Muscle of leg (tissue), 16 donors: ENCODE measurements at places on chromosomes 16 and 17. TPM values are rescaled to one million over a fixed set of nuclear protein-coding genes. Genes with fewer than 3 reads are reported as not detected.

DNA sequence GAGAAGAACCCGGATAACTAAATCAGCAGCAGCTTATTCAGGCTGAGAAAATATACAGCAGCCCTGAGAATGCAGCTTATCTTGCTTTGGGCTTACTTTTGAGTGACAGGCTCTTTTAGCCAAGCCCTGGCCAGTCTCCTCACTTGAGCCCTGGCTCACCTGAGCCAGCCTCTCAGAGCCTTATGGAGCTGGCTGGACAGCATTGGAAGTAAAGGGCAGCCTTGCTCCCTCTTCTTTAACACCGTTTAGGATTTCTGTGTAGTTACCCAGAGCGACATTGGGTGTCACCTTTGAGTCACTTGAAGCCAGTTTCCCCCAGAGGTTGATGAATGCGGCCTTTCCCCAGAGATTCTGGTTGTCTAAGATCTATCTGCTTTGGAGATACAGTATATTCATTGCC, 7.7 kb upstream of the NPIPB2 start:
- H3K27me3 ChIP-seq: no peaks in the 10 kb centered on the region
- H3K4me3 ChIP-seq: no peak overlapping the region
- H3K27ac ChIP-seq: no peak overlapping the region
- peak; percentile 19 for DNase-seq
- H3K36me3 ChIP-seq: no peaks in the 10 kb centered on the region
- no peaks in the 10 kb centered on the region for H3K4me1 ChIP-seq

GRCh38 chr17:20800146-20800545, 220.6 kb downstream of the CDRT15L2 start:
- no peak overlapping the region for H3K27ac ChIP-seq
- no peaks in the 10 kb centered on the region for H3K27me3 ChIP-seq

- no peak overlapping the region for H3K4me3 ChIP-seq
- no peak overlapping the region for H3K27ac ChIP-seq
- H3K4me1 ChIP-seq: no peaks in the 10 kb centered on the region
- DNase-seq: no peak
- no peaks in the 10 kb centered on the region for H3K36me3 ChIP-seq
These were observed 468.7 kb upstream of the C16orf82 start for GRCh38 chr16:26598061-26598460.

- peak overlapping the region; percentile 21 for H3K27ac ChIP-seq
- H3K27me3 ChIP-seq: no peaks in the 10 kb centered on the region
- H3K4me3 ChIP-seq: no peak overlapping the region
- no peaks in the 10 kb centered on the region for H3K36me3 ChIP-seq
These were observed 93.0 kb downstream of the SEC14L1 start for GRCh38 chr17:77233635-77234334.

The DHRS7C gene
- 81.1 TPM for polyA plus RNA-seq

DNA sequence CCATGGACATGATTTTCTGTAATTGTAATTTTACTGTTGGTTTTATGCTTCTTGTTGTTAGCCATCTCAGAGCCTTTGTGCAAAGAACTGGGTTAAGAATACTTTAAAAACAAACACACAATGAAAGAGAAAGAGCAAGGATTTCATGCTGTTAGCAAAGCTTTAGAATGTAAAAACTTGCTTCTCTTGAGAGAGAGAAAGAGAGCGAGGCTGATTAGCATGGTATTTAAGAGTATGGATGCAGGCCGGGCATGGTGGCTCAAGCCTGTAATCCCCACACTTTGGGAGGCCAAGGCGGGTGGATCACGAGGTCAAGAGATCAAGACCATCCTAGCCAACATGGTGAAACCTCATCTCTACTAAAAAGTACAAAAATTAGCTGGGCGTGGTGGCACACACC, 76.2 kb downstream of the MSI2 start:
- H3K36me3 ChIP-seq: no peaks in the 10 kb centered on the region
- no peak for DNase-seq
- H3K27ac ChIP-seq: no peak overlapping the region

- no peaks in the 10 kb centered on the region for H3K27me3 ChIP-seq
- no peaks in the 10 kb centered on the region for H3K36me3 ChIP-seq
- no peak overlapping the region for H3K27ac ChIP-seq
- no peak for DNase-seq
- H3K4me1 ChIP-seq: no peaks in the 10 kb centered on the region
These were observed 684.1 kb upstream of the C16orf82 start for GRCh38 chr16:26382586-26382985.

GRCh38 chr17:49434821-49435670, 20.4 kb upstream of the PHB1 start:
- peak; percentile 53 for DNase-seq
- no peak overlapping the region for H3K27ac ChIP-seq
- peaks cover 34% of the 10 kb centered on the region for H3K4me1 ChIP-seq
- no peaks in the 10 kb centered on the region for H3K36me3 ChIP-seq
- H3K4me3 ChIP-seq: no peak overlapping the region
- H3K27me3 ChIP-seq: peaks cover 5% of the 10 kb centered on the region

DNA sequence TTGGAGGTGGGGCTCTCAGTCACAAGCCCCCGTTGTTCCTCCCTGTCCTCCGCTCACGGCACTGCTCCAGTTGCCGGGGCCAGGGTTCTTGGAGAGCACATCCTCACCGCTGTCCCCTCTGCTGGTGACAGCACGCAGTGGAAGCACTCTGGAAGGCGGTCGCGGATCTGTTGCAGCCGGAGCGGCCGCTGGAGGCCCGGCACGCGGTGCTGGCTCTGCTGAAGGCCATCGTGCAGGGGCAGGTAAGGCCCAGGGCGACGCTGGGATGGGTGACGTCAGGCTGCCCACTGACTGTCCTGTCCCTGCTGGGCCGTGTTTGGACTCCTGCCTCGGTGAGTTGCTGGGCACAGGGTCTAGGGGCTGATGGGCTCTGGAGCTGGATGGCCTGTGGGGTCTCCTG, 5.4 kb downstream of the TSC2 start:
- no peak overlapping the region for H3K27ac ChIP-seq
- H3K36me3 ChIP-seq: peaks cover 69% of the 10 kb centered on the region
- H3K4me1 ChIP-seq: peaks cover 8% of the 10 kb centered on the region
- H3K27me3 ChIP-seq: no peaks in the 10 kb centered on the region
- DNase-seq: no peak

- H3K27me3 ChIP-seq: peaks cover 34% of the 10 kb centered on the region
- no peak overlapping the region for H3K4me3 ChIP-seq
- DNase-seq: no peak
- no peak overlapping the region for H3K27ac ChIP-seq
- H3K36me3 ChIP-seq: no peaks in the 10 kb centered on the region
These were observed 46.1 kb upstream of the CBFA2T3 start for GRCh38 chr16:89023151-89023551.

The MARVELD3 gene
- 0.14 TPM for polyA plus RNA-seq

The CTRB2 gene
- not detected for polyA plus RNA-seq

DNA sequence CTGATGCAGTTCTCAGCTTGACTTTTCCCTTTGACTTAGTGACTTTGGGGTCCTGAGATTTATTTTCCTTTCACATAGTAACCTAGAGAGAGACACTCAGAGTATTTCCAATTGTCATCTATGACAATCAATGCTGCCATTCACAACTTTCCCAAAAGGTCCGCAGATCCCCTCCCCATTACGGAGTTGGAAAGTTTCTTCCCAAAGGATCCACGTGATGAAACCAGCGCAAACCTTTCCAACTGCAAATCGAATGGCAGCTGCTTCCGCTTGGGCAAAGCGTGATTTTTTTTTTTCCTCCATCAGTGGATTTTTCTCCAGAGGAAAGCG, 538 bp upstream of the FCSK start:
- peaks cover 8% of the 10 kb centered on the region for H3K27me3 ChIP-seq
- peaks cover 6% of the 10 kb centered on the region for H3K4me1 ChIP-seq
- no peaks in the 10 kb centered on the region for H3K36me3 ChIP-seq
- DNase-seq: no peak
- peak overlapping the region; percentile 95 for H3K4me3 ChIP-seq
- peak overlapping the region; percentile 97 for H3K27ac ChIP-seq
